Smooth muscle cell of the umbilical artery (primary cell): ENCODE measurements at places on chromosomes 16 and 17. TPM values are rescaled to one million over a fixed set of nuclear protein-coding genes. Genes with fewer than 3 reads are reported as not detected.

The CES1 gene
- total RNA-seq, result 0.30 TPM in 1 of 2 replicates, not detected in the other

The MON1B gene
- total RNA-seq, result 5.3 and 9.3 TPM in 2 replicates

The SPN gene
- not detected in 2 replicates for total RNA-seq

The PRAC1 gene
- not detected in 2 replicates for total RNA-seq

The TBC1D3 gene
- not detected in 2 replicates for total RNA-seq

The GLTPD2 gene
- total RNA-seq, result not detected in 2 replicates

The MLYCD gene
- total RNA-seq, result 3.4 and 4.5 TPM in 2 replicates

The KRT15 gene
- 1.8 and 8.6 TPM in 2 replicates for total RNA-seq

The SCPEP1 gene
- total RNA-seq, result 76.2 and 117 TPM in 2 replicates

The FAM20A gene
- 0.14 and 3.6 TPM in 2 replicates for total RNA-seq

The SLC35G3 gene
- total RNA-seq, result not detected in 2 replicates

The DRC3 gene
- 0.37 and 0.59 TPM in 2 replicates for total RNA-seq

The CHD3 gene
- 108 and 155 TPM in 2 replicates for total RNA-seq

The ZMYND15 gene
- total RNA-seq, result not detected in 2 replicates

The TMEM114 gene
- total RNA-seq, result not detected in 2 replicates

The MT3 gene
- not detected in 2 replicates for total RNA-seq

The CD300H gene
- total RNA-seq, result not detected in 2 replicates
